ENCODE measurements at places on chromosomes 4 and X.
A peak's percentile ranks its signal among the peaks of the same experiment; 100 is the strongest.

GRCh38 chrX:86047174-86047935, at the start of gene CHM:
CHM (minus strand) TSS chrX:86047558; CDS start chrX:86047532, 26 bp downstream.
- DNase-seq: peak; percentile 77

DNA sequence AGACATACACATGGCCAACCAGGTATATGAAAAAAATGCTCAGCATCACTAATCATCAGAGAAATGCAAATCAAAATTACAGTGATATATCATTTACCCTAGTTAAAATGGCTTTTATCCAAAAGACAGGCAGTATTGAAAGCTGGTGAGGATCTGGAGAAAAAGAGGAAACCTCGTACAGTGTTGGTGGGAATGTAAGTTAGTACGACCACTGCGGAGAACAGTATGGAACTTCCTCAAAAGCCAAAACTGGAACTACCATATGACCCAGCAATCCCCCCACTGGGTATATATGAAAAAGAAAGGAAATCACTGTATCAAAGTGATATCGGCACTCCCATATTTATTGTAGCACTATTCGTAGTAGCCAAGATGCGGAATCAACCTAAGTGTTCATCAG, 23.4 kb downstream of the ABHD18 start:
- no peak for DNase-seq

GRCh38 chr4:17494258-17495190, 17.4 kb downstream of the QDPR start:
- DNase-seq: peak; percentile 21

DNA sequence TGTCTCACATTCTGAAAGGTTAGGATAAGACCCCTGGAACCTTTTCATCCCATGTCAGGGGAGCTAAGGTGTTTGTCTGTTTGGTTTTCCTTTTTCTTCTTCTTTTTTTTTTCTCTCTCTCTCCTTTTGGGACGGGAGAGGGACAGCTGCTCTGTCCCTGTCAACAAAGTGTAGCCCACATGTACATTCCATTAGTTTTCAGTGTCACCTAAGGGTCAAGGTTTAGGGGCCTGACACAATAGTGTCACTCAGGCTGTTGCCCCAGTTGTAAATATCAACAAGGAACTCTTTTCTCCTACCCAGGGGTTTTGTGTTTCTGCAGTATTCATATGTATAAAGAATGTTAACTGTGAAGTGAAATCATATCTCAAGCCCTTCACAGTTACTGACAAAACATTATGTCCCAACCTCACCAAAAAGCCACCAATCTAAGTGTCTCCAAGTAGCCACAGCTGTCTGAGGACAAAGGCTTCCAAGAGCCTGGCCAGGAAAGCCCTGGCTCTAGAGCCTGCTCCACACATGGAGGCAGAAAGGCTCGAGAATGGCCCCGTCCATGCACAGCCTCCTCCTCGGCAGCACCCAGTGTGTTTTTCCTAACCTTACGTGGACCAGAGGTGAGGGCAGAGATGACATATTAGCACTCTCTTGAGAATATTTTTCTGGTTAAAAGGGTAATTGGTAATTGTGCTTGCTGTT, 9.4 kb downstream of the IRF2 start:
- DNase-seq: no peak

GRCh38 chrX:132025041-132025440, 1.9 kb downstream of the STK26 start:
- no peak for DNase-seq

- DNase-seq: peak; percentile 50
Measured at GRCh38 chrX:110407910-110408545, 49.4 kb downstream of the RTL9 start.

- DNase-seq: no peak
Measured at GRCh38 chrX:13432414-13433297, 112.8 kb upstream of the ATXN3L start.

- no peak for DNase-seq
Measured at GRCh38 chr4:36180206-36180605, 64.1 kb downstream of the ARAP2 start.

DNA sequence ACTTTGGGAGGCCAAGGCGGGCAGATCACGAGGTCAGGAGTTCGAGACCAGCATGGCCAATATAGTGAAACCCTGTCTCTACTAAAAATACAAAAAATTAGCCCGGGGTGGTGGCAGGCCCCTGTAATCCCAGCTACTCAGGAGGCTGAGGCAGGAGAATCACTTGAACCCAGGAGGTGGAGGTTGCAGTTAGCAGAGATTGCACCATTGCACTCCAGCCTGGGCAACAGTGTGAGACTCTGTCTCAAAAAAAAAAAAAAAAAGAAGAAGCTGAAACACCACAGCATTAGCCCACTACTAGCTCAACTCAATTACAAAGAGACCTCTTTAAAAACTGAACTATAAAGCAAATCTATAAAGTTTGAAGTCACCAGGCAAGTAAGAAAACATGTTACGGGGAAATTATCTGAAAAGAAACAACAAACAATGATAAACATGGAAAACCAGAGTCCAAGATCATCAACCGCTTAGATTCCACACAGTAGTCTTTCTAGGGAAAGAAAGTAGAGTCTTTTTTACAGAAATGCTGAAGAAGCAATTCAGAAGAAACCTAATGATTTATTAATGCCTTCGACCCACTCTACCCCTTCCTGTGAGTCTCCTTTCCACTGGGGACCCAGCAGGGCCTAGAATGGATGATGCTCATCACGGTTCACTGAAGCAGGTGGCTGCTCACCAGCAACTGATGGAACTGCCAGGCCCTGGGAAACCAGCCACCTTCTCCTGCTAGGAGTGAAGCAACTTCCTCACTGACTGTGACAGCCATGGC, 6.6 kb downstream of the SAT1 start:
- DNase-seq: no peak

DNA sequence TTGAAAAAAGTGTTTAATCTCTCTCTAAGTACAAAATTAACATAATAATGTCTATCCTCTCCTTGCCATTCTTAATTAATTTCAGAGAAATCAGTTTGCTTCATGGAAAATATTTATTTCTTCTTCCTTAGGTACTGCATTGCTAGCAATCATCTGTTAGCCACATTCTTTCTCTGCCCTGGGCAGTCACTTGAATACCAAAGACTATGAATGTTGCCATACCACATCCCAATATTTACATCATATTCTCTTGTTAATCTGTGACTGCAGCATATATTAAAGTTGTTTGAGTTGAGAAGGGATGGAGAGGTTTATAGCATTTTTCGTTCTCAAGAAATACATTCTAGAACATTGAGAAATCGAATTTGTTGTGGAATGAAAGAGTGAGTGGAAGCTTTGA, 672.8 kb downstream of the PCDH7 start:
- no peak for DNase-seq

GRCh38 chr4:6474053-6474568, 1.7 kb upstream of the PPP2R2C start:
- peak; percentile 60 for DNase-seq

DNA sequence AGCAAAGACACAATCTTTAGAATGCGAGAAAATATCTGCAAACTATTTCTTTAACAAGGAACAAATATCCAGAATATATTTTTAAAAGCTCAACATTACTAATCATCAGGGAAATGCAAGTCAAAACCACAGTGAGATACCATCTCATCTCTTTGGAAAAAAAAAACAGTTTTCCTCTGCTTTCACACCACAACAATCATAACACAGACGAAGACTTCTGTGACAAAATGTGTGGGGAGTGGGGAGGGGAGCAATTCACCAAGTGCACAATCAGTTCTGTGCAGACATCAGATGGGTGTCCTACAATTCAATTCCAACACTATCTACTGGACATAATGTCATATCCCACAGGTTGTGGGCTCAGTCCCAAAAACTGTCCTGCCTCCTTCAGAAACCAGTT, 293.2 kb upstream of the SLC7A11 start:
- no peak for DNase-seq

DNA sequence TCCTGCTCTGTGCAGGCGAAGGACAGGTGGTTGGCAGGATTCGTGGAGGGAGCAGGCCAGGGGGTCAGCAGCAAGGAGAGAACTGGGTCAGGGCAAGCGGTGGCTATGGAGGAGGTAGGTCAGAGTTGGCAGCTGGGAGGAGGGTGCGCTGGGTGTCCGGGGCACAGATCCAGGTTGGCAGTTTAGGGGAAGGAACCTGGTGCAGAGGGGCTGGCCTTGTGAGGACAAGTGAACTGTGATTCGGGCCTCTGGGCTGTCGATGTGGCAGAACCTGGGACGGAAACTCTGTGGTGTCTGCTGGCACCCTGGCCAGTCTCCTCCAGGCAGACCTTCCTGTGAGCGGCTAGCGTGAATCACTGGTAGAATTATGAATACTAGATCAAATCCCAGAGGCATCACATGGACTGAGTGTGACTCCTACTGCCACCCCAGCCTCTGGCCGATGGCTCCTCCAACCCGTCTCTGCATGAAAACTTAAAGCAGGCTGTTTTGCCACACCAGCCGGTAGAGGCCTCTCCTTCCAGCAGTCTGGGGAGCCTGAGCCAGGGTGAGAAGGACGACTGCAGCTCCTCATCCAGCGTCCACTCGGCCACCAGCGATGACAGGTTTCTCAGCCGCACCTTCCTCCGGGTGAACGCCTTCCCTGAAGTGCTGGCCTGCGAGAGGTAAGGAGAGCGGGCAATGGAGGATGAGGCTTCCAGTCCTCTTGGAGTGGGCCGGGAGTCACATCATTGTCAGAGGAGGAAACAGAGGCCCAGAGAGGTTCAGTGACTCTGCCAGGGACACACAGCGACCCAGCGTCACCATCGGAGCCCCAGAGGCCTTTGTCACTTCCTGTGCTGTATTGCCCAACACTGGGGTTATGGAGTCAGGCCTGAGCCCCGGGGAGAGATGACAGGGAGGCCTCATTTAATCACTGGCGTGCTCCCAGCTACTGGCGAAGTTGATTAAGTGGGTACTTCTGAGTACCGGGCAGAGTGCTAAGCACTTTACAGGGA, 20.3 kb downstream of the EVC start:
- no peak for DNase-seq

- DNase-seq: no peak
Measured at GRCh38 chr4:38871593-38871992, 4.0 kb downstream of the FAM114A1 start.

GRCh38 chr4:25753239-25753638, 97.6 kb downstream of the SLC34A2 start:
- no peak for DNase-seq

GRCh38 chr4:164748375-164748774, 5.6 kb upstream of the SMIM31 start:
- DNase-seq: peak; percentile 13

DNA sequence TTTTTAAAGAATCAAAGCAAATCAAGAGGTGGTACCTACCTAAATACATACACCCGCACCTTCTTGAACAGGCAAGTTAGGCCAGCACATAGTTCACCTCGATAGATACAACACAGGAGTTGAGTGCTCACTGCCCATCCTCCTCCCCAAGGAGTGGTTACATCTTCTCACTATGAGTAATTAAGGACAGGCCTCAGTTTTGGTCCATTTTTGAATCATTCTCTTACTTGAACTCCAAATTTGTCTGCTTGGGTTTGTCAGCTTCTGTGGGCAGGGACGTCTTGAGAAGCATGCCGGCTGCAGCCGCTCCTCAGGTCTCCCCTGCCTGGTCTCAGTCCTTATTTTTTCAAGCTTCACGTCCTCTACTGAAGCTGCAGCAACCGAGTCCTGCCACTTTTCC, 190.6 kb upstream of the RBPJ start:
- DNase-seq: no peak

DNA sequence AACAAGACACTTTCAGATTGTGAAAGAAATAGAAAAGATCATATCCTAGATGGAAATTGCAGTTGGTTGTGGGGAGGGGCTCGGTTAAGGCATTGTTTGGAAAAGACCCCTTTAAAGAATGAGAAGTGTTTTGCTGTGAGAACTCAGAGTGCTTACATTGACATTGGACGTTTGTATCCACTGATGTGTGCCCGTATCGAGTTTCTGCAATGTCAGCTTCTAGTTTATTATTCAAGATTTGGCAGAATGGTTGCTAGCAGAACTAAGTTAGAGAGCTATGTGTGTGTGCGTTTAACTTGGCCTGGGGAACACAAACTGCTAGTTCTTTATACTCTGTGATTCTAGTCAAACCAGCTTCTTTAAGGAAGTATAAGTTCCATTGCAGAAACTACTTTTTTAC, 2702.5 kb downstream of the PCDH7 start:
- no peak for DNase-seq

DNA sequence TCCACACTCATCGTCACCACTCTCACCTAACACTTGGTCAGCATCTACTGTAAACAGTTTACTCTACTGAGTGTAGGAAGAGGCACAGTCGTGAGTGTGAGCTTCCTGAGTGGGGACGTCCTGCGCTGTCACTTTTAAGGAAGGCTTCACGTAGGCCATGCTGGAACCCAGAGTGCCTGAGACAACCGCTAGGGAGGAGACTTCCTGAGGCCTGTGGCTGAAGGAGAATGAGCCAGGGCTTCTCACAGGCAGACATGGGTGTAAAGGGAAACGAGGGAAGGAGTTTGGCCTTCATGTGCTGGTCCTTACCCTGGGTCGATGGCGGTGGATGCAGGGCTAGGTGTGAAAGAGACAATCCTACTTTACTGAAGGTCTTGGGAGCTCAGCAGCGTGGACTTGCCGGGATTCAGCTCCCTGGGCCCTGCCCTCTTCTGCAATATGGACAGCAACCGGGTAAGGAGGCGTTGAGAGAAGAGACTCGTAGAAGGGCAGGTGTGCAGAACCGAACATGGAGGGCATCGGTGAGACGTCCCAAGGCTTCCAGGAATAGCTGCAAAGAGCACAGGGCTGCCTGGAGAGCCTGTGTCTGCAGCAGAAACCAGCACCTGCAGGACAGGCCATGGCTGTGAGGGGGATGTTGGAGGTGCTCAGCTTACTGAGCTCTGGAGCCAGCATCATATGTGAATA, 48.7 kb upstream of the TLR3 start:
- no peak for DNase-seq

DNA sequence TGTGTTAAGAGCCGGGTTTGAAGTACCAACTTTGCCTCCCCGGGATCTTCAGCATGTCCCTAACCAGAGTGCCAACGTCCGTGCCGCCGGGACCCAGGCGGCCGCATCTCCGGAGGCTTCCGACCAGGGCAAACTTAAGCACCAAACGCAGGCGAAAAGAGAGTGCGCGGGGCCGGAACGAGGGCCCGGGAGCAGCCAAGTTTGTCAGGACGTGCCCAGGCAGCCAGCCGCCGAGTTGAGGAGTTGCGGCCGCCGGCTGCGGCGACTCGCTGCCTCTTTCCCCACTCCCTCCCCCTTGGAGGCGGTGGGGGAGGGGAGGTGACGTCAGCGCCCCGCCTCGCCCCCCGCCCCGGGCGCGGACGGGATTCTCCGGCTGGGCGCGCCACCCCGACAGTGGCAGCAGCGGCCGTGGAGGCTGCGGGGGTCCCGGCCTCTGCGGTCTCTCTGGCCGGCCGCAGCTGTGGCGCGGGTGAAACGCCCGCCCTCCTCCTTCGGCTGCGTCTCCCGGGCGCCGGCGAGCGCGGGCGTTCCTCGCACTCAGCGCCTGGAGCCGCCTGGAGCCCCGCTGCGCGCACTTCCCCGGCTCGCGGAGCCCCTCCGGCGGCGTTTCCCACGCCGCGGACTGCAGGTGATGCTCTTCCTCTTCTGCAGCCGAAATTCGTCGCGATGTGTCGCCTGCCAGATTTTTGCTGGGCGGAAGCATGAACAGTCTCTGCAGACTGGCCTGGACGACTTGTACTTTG, 2.9 kb upstream of the FAT1 start:
- DNase-seq: peak; percentile 75

GRCh38 chrX:94361241-94361640, 687.2 kb downstream of the FAM133A start:
- DNase-seq: no peak
